ENCODE measurements at places on chromosomes 3 and 15.
A peak's percentile ranks its signal among the peaks of the same experiment; 100 is the strongest.

DNA sequence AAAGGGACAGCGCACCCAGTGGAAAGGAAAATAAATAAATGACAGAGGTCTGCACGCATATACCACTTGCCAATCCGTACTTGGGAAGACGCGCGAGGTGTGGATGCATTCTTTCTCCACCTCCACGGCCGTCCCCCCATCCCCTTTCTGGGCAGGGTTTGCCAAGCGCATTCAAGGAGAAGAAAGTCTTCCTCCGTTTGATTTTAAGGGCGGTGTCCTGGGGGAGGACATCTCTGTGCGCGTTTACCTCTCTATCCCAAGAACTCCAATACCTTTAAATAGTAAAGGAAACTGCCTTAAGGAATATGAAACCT is 576 bp upstream of the MB21D2 start:
- no peak for DNase-seq

DNA sequence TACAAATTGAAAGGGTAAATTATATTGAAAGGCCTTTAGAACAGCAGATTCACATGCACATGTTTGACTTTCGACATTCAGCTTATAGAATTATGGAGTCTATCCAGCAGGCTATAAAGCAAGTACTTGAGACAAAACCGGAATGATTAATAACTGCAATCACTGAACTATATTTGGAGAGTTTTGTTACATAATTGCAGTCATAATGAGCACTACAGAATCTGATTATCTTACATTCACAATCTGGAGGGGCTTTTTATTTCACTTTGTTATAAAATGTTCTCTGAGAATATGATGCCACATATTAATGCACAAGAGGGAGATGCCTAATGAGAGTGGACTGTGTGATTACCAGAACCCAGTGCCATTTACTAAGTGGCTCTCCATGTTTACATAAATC is 64.3 kb downstream of the NSUN3 start:
- DNase-seq: no peak

DNA sequence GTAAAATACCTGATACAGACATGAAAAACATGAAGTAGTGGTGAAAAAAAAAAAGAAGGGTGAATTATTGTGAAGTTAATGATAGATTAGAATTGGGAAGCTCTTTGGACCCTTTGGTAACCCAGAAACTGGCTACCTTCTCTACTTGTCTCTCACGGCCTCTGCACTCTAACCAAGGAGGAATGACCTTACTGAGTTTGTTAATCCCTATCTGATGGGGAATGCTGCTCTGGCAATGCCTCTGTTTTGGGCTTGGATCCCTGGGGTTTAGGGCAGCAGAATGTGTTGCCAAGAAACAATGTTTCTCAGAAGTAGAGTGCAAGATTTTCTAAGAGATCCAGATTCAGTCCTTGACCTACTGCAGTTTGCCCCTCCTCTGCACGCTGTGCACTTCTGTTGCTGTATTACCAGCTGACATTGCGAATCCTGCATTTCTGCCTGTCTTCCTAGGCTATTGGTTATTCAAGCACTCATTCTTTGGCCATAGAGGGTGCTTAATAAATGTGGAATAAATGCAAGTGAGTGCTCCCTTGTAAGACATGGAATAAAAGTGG is 49.2 kb upstream of the MAP3K13 start:
- no peak for DNase-seq

- no peak for DNase-seq
Observed at GRCh38 chr3:6655275-6655674, 205.6 kb upstream of the GRM7 start.

GRCh38 chr3:99542767-99543518 is 95.5 kb upstream of the COL8A1 start:
- peak; percentile 56 for DNase-seq

DNA sequence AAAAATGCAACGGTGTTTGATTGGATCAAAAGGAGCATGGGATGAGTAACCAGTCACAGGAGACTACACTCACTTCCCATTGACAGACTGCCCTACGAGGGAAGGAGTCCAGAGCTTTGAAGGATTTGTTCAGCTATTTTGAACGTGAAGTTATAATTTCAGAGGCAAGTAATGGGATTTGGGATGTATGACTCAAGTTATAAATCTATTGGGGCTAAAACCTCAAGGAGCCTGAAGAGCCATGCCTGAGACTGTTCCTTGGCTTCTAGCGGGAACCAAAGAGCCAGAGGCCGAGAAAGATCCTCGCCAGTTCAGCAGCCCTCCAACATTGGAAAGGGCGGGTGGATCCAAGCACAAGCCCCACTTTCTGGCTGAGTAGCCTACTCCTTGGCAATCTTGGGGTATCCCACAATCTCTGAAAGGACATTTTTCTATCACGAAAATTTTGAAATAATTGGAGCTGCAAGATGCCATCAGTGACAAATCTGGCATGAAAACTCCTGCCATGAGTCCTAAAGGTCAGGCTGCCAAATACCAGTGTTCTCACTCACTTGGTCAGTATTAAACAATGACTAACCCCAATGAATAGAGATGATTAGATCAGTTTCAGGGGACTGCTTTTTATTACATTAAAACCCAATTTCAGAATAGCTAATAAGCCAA is 48.6 kb upstream of the SLCO2A1 start:
- DNase-seq: no peak

DNA sequence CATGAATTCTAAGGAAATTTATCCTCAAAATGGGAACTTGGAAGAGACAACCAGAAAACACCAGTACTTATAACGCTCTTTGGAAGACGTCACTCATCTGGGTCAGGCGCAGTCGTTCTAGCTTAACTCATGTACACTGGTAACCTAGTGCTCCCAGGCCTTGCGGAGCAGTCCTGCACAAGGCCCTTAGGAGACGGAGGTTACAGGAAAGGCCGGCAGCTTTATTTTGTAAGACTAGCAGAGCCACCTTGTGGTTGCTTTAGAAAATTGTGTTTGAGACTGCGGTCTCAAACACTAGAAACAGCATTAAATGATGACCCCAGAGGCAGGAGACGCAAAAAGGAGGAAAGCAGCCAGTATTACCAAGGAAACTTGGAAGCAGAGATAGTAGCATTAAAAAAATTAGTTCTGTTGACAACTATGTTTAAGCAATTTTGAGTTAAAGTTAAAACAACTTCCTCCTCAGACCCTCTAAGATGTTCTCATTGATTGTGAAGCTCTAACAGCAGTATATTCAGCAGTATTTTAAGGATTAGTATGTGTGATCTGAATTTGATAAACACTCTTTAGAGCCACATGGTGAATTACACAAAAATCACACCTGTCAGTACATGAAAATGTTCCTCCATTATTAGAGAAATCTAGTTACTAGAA is 141.9 kb upstream of the C2CD4B start:
- peak; percentile 86 for DNase-seq

- no peak for DNase-seq
Observed at GRCh38 chr3:114902691-114903101, 244.4 kb downstream of the ZBTB20 start.

- no peak for DNase-seq
Observed at GRCh38 chr3:63351159-63352007, 73.3 kb downstream of the SYNPR start.

GRCh38 chr3:147038481-147038880 is 367.9 kb downstream of the ZIC4 start:
- DNase-seq: no peak

GRCh38 chr3:48628277-48629017 is 6.8 kb downstream of the SLC26A6 start:
- no peak for DNase-seq

DNA sequence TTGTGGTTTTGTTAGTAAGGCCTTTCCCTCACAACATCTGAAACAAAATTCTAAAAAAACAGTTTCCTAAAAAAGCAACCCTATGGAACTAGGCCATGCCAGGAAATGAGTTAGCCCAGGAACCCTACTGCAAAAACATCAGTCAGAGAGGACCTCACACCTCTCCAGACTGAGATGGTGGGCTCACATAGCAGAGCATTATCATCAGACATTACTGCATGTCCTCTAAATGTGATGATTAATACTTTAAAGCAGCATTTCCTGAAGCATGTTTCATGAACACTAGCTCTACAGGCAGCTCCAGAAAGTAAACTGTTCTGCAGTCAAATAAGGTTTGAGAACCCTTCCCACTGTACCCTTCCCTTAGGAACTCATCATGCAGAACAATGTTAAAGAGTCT is 232.3 kb upstream of the MRPL3 start:
- DNase-seq: no peak

- DNase-seq: no peak
Observed at GRCh38 chr3:178170698-178171535, 365.3 kb upstream of the KCNMB2 start.

GRCh38 chr3:33124638-33125037 is 10.8 kb downstream of the CRTAP start:
- no peak for DNase-seq

DNA sequence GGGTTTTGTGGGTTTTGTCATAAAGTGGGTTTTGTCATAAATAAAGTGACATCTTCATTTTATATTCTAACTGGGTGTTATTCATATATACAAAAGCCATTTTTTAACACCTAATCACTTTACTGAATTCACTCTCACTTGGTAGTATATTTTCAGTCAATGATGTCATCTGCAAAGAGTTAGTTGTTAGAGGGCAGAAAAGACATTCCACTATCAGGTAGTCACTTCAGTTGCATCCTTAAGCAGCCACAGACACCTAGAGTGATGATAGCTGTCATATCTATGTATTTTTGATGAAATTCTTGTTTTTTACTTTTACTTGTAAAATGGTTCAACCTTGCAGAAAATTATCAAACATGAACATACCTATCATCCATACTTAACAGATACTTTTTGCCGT is 89.0 kb downstream of the DHX36 start:
- DNase-seq: no peak

DNA sequence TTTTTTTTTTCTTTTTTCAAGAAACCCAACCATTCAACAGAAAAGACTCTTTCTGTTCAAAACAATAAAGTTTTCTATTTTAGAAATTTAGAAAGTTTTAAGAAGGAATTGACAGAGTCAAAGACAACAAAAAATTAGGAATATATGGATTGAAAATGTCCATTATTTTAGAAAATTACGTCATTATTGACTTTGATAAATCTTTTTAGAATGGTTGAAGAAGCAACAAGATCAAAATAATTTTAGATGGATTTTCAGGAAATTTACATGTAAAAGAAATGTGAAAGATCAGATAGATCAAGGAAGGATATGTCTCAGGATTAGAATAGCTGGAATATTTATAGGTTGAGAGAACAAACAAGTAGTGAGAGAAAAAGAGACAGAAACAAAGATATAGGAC is 8.4 kb upstream of the KCNH8 start:
- DNase-seq: no peak

- DNase-seq: no peak
Observed at GRCh38 chr15:55588815-55589115, 620 bp upstream of the PYGO1 start.

- no peak for DNase-seq
Observed at GRCh38 chr3:45109771-45110508, 36.2 kb downstream of the CDCP1 start.

- no peak for DNase-seq
Observed at GRCh38 chr3:77939726-77940125, 899.8 kb downstream of the ROBO2 start.

- no peak for DNase-seq
Observed at GRCh38 chr3:29486096-29486495, 205.2 kb downstream of the RBMS3 start.

- peak; percentile 53 for DNase-seq
Observed at GRCh38 chr15:80154336-80154735, 1.5 kb downstream of the FAH start.

- DNase-seq: no peak
Observed at GRCh38 chr3:156611870-156612494, 57.1 kb upstream of the SSR3 start.

- no peak for DNase-seq
Observed at GRCh38 chr15:51935466-51936104, 36.0 kb downstream of the LEO1 start.

DNA sequence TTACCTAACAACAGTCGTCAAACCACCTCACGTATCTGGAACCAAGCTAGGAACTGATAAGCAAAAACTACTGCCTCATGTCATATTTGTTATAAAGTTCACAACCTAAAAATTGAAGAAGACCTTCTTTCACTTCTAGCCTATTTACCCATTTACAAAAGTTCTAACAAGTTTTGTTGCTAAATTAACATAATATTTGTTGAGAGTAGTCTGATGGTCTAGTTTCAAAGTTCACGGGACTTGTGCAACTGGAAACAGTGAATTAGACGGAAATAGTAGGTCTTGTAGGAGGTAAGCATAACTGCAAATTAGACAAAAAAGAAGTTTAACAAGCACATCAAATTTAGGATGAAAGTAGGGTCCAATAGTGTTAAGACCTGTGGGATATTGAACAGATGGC is 51.9 kb downstream of the CCR4 start:
- no peak for DNase-seq

- no peak for DNase-seq
Observed at GRCh38 chr15:50687302-50687902, 805 bp upstream of the TRPM7 start.

- DNase-seq: no peak
Observed at GRCh38 chr3:134877788-134878187, 82.7 kb downstream of the EPHB1 start.

DNA sequence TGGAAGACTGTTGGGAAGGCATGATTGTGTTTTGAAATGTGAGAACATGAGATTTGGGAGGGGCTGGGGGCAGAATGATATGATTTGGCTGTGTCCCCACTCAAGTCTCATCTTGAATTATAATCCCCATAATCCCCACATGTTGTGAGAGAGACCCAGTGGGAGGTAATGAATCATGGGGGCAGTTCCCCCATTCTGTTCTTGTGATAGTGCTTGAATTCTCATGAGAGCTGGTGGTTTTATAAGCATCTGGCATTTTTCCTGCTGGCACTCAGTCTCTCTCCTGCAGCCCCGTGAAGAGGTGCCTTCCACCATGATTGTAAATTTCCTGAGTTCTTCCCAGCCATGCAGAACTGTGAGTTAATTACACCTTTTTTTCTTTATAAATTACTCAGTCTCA is 430.5 kb downstream of the OTOL1 start:
- no peak for DNase-seq

DNA sequence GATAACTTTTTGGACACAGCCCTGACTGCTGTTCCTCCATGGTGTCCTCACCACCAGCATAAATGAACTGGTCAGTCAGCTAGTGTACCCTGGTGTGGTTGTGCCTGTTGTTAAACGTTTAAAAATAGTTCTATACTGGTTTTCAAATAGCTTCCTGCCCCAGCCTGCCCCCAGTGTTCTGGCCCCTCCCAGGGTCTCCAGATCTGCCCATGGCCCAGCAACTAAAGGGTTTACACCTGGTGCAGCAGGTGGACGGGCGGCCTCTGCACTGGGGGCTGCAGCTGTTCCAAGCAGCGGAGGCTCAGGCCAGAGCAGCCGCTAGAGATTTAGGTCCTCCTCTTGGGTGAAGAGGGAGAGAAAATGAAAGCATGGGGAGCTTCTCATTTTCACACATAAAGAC is 6.1 kb upstream of the NR2E3 start:
- DNase-seq: no peak

Measured in islet precursor cell (in vitro differentiated cells).